ENCODE measurements at places on chromosomes 2 and 18.

- no peak for DNase-seq
These were observed 25.1 kb downstream of the ADRA2B start for GRCh38 chr2:96091141-96091710.

GRCh38 chr2:31054842-31055388 is 83.3 kb downstream of the GALNT14 start:
- DNase-seq = no peak

DNA sequence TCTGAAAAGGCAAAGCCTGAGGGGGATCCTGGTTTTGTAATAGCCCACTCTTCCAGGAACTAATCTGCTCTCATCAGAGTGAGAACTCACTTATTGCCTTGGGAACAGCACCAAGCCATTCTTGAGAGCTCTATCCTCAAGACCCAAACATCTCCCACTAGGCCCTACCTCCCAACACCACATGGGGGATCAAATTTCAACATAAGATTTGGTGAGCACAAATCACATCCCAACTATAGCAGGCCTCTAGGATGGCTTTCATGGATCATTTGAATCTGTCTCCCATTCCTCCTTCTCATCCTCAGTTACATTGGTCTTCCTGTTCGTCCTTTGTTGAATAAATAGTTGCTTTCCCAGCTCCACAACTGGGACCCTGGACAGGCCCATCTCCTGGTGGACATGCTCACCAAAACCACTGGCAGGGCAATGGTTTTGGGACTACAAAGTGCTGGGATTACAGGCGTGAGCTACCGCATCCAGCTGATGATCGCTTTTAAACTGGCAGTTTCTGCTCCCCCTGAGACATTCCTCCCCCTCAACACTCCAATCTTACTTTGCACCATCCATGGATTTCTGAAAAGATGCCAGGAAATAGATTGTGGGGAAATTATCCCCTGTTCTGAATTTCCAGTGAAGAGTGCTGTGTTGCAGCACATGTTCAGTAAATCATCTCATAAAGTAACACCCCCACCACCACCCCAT is 42.6 kb downstream of the MCFD2 start:
- DNase-seq = no peak

- DNase-seq = no peak
These were observed 62.4 kb downstream of the MRPS9 start for GRCh38 chr2:105100046-105100840.

DNA sequence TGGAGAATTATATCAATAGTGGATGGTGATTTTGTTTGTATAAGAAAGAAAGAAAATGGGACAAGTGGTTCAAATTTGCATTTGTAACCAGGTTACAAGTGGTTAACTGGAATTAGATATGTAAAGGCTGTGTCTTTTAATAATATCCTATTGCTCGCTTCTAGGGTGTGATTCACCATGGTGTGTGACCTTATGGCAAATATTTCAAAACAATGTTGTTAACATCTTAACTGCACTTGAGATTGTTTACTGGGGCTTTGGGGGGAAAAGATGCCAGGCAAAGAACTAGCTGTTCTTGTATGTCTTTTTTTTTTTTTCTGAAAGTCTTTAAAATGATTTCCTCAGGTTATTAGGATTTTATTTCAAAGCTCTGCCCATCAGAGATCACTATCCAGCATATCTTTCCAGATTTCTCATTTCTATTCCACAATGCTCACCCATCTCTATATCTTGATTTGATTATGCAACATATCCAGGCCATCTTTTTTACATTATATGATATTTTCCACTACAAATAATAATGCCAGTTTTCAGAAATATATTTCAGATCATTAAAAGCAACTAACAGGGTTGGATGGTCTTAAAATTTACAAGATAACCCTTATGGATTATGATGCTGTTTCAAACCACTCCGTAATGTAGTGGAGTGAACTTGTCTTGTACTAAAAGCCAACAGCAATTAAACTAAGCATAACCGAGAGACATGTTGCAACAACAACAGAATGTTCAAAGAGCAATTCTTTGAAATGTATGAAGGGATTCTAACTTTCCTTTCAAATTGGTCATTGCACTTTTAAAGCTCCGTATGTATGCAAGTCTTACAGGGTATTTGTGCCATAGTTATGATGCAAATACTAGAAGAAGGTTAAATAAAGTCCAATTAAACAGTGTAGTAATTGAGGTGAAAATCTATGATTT is 341.5 kb upstream of the ETAA1 start:
- DNase-seq = no peak

GRCh38 chr18:58186258-58186948 is 142.4 kb downstream of the NEDD4L start:
- DNase-seq = peak; percentile 68

DNA sequence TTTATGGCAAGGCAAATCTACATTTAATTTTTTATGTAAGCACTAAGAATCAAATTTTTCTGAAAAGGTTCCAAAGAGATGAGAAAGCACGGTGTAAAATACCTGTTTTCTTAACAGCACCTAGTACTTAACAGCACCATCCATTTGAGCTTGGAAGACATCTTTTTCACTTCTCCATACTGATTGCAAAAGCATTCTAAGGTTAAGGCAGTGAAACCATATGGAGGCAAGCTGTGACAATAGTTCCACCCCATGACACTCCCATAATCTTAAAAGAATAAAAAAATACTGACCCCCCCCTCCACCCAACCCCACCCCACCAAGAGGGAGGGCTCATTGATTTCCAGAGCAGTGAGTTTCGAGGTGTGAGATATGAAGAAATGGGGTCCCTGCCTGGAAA is 60.6 kb downstream of the ZCCHC2 start:
- DNase-seq = no peak
